ENCODE measurements at places on chromosomes 1 and 21. TPM values are rescaled to one million over a fixed set of nuclear protein-coding genes. Genes with fewer than 3 reads are reported as not detected.

GRCh38 chr21:40714536-40714935 is 132.4 kb downstream of the DSCAM start:
- no peak for DNase-seq

The ZBTB7B gene
- total RNA-seq, result 10.6 TPM

GRCh38 chr1:102083192-102083591 is 86.5 kb upstream of the OLFM3 start:
- no peak for DNase-seq

The SLC2A5 gene
- total RNA-seq, result 0.13 TPM

The ANKRD65 gene
- 0.25 TPM for total RNA-seq

DNA sequence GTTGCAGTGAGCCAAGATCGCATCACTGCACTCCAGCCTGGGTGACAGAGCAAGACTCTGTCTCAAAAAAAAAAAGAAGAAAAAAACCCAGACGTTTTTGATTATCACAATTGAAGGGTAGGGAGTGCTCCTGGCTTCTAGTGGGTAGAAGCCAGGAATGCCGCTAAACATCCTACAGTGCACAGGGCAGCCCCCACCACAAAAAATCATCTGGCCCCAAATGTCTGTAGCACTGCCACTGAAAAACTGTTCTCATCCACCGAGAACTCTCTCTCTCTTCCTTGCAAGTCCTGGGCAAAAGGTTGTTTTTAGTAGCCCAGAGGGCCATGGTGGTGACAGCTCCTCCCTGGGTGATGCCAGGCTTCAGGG is 35.6 kb upstream of the GPR157 start:
- no peak for DNase-seq

GRCh38 chr21:33388188-33388587 is 15.0 kb upstream of the IFNGR2 start:
- no peak for DNase-seq

The ABCA4 gene
- 27.9 TPM for total RNA-seq

DNA sequence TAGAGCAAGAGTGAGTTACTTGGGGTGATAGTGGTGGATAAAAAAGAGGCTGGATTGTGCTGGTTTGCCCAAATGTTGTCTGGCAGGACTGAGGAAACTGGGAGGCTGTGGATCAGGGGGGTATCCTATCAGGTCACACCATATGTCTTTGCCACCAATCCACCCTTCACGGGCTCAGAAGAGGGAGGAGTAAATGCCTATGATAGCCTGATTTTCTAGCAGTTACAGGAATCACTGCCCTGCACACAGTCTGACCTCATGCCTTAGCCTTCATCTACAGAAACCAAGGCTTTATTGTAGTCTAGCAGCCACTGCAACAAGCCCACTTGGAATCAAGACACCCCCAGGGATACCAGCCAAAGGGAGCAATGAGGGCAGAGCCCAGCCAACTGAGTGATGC is 51.8 kb downstream of the ATP1A1 start:
- no peak for DNase-seq

- no peak for DNase-seq
Measured at GRCh38 chr1:30512914-30513265, 210.5 kb downstream of the MATN1 start.

All from dermis microvascular lymphatic vessel endothelial cell (primary cell).